A375 (cell line): ENCODE measurements at places on chromosomes 2 and 18. TPM values are rescaled to one million over a fixed set of nuclear protein-coding genes. Genes with fewer than 3 reads are reported as not detected.

The IFIH1 gene
- 1.5 and 2.9 TPM in 2 replicates for total RNA-seq

The CHRNG gene
- total RNA-seq: not detected in 2 replicates

The SMYD1 gene
- total RNA-seq: 0.38 and 1.2 TPM in 2 replicates

The NTSR2 gene
- total RNA-seq: not detected in 2 replicates

The MC5R gene
- total RNA-seq: 0.15 and 0.32 TPM in 2 replicates

The MALL gene
- 0.57 TPM in 1 of 2 replicates, not detected in the other for total RNA-seq

The LOXL3 gene
- total RNA-seq: 158 and 171 TPM in 2 replicates

The ERBB4 gene
- 0.03 and 0.08 TPM in 2 replicates for total RNA-seq
